ENCODE measurements at places on chromosomes 3 and 15. TPM values are rescaled to one million over a fixed set of nuclear protein-coding genes. Genes with fewer than 3 reads are reported as not detected.
A peak's percentile ranks its signal among the peaks of the same experiment; 100 is the strongest.

Gene ZNF80
- total RNA-seq = not detected

Gene CPB1
- not detected for total RNA-seq

- H3K4me3 ChIP-seq = no peak overlapping the region
- no peak overlapping the region for H3K27ac ChIP-seq
- H3K27me3 ChIP-seq = no peaks in the 10 kb centered on the region
- DNase-seq = peak; percentile 55
These were observed 76.7 kb downstream of the BOC start for GRCh38 chr3:113287803-113288648.

GRCh38 chr15:75235051-75235673 lies 23.0 kb upstream of the GOLGA6C start:
- H3K27ac ChIP-seq = no peak overlapping the region
- no peaks in the 10 kb centered on the region for H3K4me1 ChIP-seq
- H3K36me3 ChIP-seq = no peaks in the 10 kb centered on the region

Gene BCL6
- total RNA-seq = 0.65 TPM

DNA sequence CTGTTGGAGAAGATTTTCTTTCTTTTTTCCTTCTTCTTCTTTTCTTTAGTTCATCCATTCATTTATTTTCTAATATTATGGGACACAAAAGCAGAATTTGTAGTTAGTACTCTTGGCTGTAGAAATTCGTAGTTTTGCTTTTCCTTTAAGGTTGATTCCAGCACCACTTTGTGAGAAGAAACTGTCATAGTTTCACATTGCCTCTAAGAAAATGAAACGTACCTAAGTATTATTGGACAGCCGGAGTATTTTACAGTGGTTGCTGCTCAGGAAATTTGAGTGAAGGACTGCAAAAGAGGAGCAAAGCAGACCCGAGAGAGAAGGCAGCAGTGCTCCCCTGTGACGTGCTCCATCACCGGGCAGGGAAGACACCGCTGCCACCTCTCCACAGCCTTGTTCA lies 48.1 kb downstream of the PLCL2 start:
- no peak for DNase-seq
- H3K27ac ChIP-seq = no peak overlapping the region
- H3K4me3 ChIP-seq = no peak overlapping the region
- H3K36me3 ChIP-seq = no peaks in the 10 kb centered on the region

GRCh38 chr15:41417418-41418195 lies 712 bp downstream of the RTF1 start:
- H3K27me3 ChIP-seq = no peaks in the 10 kb centered on the region
- DNase-seq = peak; percentile 49
- H3K36me3 ChIP-seq = no peaks in the 10 kb centered on the region
- H3K4me3 ChIP-seq = peak overlapping the region; percentile 95

DNA sequence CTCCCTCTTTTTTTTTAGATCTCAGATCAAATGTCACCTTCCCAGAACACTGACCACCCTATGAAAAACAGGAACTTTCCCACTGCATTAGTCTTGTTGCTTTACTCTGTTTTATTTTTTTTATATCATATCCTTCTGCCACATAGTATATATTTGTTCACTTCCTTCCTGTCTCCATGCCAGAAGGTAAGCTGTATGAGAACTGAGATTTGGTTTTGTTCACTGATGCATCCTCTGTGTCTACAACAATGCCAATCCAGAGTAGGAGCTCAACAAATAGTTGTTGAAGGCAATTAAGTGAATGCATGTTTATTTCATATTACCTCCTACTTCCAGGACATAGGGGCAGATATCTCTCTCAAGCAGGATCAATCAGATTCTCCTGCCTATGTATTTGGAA lies 114.4 kb downstream of the TPRG1 start:
- no peaks in the 10 kb centered on the region for H3K36me3 ChIP-seq
- H3K27ac ChIP-seq = no peak overlapping the region
- no peak for DNase-seq
- no peaks in the 10 kb centered on the region for H3K4me1 ChIP-seq

Data from SJCRH30 (cell line).